ENCODE measurements at places on chromosomes 6 and 20.

DNA sequence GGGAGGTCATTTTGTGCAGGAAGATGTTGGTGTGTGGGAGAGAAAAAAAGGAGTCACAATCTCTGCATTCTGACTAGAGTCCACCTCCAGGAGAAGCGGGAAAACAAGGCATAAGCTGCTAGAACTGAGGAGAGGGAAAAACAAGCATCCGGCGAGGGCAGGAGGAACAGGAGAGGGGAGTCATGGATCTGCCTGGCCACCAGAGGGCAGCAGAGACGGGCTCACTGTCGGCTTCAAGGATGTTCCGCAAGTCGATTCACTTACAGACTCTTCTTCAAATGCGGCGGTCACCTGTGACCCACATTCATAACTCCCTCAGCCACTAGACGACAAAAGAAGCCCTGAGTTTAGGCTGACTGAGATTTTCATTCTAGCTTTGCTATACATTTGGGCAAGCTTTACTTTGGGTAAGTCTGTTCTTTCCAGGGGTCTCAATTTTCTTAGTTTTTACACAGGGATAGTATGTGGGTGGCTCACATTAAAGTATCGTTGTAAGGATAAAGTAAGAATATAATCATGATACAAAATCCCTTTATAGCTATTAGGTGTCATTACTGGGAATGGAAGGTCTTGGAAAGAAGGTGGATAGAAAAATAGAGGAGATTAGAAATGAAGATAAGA is 6.6 kb upstream of the BTNL2 start:
- peak; percentile 70 for DNase-seq

- DNase-seq: no peak
These were observed 481.1 kb upstream of the MAN1A1 start for GRCh38 chr6:119830494-119831295.

DNA sequence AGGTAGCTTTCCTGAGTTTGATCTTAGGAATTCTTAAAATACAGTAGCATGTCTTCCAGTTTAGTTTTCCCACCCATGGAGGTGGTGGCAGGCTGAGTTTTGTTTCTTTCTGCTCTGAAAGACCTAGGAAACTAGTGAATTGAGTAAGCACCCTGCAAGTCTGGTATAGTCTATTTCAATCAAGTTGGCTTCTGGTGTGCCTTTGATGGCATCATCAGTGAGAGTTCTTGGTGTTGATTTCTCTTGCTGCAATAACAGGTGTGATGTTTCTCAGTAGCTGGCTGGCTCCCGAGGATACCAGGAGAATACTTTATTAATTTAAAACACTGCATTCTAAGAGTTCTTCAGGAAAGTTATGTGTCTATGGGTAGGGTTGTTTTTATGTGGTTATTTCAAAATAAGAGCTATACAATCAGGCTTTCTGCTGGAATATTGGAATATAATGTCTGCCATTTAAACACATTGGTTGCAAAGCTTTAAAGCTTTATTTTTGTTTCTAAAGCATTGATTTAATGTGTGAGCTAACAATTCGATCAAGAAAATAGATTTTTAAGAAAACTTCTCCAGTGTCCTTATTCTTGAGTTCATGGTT is 19.0 kb downstream of the VAPB start:
- DNase-seq: no peak

GRCh38 chr20:10637031-10637559 is 36.7 kb downstream of the JAG1 start:
- no peak for DNase-seq

- no peak for DNase-seq
These were observed 7.8 kb upstream of the NEU1 start for GRCh38 chr6:31870385-31870921.

GRCh38 chr20:35600993-35601973 is 14.3 kb upstream of the SPAG4 start:
- peak; percentile 36 for DNase-seq

- DNase-seq: no peak
These were observed 16.4 kb downstream of the PSMB1 start for GRCh38 chr6:170536671-170537070.

DNA sequence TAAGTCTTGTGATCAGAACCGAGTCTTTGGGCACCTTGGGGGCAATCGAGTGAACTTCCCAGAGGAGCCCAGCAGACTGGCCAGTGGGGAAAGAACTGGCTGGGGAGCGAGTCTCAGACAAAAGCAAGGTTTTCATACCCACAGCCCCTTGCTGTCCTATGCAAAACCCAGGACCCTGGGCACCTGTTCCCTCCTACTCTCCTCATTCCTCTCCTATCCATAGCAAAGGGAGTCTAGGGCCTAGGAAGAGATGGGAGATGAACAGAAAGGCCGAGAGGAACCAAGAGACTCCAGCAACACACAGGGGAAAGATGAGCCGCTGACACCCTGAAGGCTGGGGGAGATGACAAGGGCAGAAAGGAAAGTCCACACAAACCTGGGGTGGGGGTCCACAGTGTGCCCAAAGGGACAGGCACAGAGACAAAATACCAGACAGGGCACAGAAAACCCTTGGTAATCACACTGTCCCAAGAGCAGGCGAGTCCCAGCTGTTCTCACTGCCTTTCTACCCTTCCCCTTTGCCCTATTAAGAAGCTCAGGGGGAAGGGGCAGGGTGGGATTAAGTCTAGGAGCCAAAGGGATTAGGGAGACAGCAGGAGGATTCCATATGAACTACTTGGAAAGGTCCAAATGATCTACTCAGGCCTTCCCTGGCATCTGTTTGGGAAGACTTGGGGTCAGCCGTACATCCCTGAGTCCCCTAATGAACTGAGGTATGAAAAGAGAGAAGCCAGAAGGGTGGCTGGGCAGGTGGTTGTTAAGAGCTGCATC is 6.5 kb downstream of the PPP1R18 start:
- no peak for DNase-seq

DNA sequence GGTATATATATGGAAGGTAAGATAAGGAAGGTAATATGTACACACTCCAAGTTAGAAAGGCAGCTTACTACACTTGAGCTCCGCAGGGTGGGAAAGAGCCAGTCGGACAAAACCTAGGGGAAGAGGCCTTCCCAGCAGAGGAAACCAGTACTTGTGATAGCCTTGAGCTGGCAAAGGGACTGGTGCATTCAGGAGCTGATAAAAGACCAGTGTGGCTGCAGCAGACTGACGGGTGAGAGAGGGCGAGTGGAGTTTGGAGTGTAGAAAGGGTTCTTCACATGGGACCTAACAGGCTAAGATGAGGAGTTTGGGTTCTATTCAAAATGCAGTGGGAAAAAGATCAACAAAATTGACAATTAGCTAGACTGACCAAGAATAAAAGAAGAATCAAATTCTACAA is 49.3 kb upstream of the KIF13A start:
- no peak for DNase-seq

GRCh38 chr6:124683507-124683906 is 278.7 kb upstream of the RNF217 start:
- no peak for DNase-seq

- DNase-seq: no peak
These were observed 4.5 kb downstream of the MRPL14 start for GRCh38 chr6:44122801-44123200.

DNA sequence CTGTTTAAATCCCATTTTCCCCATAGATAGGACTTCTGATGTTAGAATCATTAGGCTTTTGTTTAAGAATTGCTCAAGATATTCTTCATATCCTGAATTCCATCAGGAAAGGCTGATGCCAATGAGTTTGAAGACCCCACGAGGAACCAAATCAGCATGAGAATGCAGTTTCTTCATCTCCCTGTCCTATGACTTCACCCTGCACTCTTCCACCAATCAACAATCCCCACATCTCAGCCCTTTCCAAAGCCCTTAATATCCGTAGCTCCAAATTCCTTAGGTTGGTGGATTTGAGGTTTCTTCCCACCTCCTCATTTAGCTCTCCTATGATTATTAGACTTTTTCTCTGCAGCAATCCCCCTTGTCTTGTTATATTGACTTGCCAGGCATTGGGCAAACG is 88.3 kb upstream of the PRND start:
- no peak for DNase-seq

GRCh38 chr6:101011186-101011585 is 130.1 kb upstream of the ASCC3 start:
- DNase-seq: no peak

- DNase-seq: no peak
These were observed 37.5 kb downstream of the MAK start for GRCh38 chr6:10800810-10801209.

DNA sequence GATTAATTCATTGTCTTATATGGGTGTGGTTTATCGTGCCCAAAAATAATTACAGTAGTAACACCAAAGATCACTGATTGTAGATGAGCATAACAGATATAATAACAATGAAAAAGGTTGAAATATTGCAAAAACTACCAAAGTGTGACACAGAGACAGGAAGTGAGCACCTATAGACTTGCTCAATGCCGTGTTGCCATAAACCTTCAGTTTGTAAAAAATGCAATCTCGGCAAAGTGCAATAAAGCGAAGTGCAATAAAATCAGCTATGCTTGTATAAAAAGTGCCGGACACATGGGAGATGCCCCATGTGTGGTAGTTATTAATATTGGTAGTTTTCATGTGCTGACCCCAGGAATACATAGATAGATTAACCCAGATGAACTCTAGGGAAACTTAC is 192.6 kb downstream of the NRN1 start:
- no peak for DNase-seq
